Progenitor cell of endocrine pancreas (in vitro differentiated cells): ENCODE measurements at places on chromosomes 3 and 15. TPM values are rescaled to one million over a fixed set of nuclear protein-coding genes. Genes with fewer than 3 reads are reported as not detected.

DNA sequence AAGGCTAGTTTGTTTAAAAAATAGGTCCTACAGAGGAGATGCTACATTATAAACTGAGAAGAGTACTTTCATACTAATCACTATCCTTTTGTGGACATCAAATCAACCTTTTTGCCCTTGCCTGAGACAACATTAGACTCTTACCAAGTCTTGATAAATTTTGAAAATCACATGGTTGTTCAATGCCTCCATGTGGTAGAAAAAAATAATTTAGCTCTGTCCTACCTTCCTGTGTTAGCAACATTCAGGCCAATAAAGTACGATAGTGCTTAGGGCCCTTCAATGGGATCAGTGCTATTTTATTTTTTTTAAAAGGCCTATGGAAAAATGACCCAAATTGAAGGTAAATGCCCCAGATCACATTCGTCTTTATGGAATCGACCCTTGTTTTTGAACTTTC lies 5.0 kb upstream of the UBE2E1 start:
- no peak for DNase-seq

DNA sequence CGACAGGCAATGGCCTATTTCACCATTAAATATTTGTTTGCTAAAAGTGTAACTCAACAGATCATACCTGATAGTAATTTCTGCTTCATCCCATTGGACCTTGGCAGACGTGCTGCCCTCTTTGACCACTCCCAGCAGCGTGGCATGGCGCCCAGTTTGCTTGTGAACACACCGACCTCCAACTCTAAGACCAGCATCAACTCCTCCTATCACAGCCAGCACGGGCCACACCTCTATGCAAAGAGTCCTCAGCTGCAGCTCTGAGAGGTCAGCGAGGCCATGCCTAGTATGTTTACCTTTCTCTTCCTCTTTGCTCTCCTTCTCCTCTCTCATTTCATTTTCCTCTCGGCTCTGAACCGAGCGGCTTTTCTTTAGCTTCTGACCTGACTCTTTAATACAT lies 80.6 kb downstream of the FBXL22 start:
- DNase-seq = no peak

- no peak for DNase-seq
Observed at GRCh38 chr3:158381262-158381868, 189.6 kb upstream of the MLF1 start.

GRCh38 chr3:77096966-77097890 lies 57.3 kb downstream of the ROBO2 start:
- DNase-seq = no peak

The ADIPOQ gene
- total RNA-seq = not detected in 2 replicates

GRCh38 chr3:122271246-122271898 lies 53.7 kb upstream of the CSTA start:
- no peak for DNase-seq
